Kidney epithelial cell (primary cell): ENCODE measurements at places on chromosomes 6 and 20. TPM values are rescaled to one million over a fixed set of nuclear protein-coding genes. Genes with fewer than 3 reads are reported as not detected.

Gene RSPO3
- total RNA-seq: 0.88 and 1.9 TPM in 2 replicates

Gene PAK5
- 0.07 and 0.17 TPM in 2 replicates for total RNA-seq

Gene MLIP
- not detected in 2 replicates for total RNA-seq

Gene EMILIN3
- total RNA-seq: 0.42 and 0.62 TPM in 2 replicates
